ENCODE measurements at places on chromosomes 5 and 9.
A peak's percentile ranks its signal among the peaks of the same experiment; 100 is the strongest.

DNA sequence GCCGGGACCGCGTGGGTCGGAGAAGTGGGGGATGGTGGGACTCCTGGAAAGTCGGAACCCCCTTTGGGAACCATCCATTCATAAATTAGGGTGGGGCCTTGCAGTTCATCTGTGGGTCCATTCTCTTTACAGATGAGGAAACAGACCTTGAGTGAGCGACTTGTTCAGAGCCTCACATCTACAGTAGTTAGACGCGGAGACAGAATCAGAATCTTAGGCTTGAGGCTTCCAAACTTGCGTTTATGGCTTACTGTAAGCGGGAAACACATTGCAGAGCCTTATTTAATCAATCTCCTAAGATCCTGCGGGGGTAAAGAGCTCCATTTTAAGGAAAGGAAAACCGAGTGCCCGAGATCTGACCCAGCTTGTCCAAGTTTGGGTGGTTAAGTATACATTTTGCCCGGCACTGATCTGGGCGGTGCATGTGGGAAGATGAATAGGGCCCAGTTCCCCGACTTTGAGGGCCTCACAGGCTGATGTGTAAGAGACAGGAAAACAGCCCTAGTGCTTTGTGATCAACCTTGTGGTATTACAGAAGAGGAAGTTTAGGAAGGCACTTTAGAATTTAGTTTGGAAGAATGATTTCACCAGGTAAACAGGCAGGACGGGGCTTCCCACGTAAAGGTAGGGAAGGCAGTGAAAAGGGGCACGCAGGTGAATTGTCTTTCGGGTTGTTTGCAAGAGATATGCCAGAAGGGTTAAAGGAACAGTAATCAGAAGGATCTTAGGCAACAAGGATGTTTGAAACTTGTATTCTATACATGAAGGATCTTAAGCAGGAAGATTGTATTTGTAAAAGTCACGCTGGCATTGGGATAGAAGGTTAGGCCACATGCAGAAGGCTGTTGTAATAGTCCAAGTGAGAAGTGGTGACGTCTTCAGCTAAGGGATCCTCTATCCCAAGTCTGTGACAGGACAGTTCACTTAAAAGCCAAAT is 744 bp downstream of the TARS1 start:
- DNase-seq = no peak

DNA sequence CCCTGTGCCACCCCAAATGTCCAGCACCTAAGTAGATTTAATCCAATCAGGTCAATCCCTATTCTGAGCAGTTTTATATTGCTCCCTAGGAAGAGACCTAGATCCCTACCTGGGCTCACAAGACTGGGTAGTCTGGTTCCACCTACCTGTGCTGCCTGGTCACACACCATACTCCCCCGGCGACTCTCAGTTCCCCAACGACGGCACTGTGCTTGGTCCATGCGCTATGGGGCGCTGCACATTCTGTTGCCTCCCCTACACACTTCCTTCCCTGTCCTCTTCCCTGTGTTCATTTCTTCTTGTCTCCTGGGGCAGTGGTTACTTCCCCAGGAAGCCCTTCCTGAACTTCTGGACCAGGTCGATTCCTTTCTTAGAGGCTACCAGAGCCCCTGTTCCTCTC is 109.9 kb upstream of the IL12B start:
- no peak for DNase-seq

- peak; percentile 16 for DNase-seq
These were observed 41.2 kb upstream of the VCAN start for GRCh38 chr5:83430130-83431010.

- no peak for DNase-seq
These were observed 9.4 kb downstream of the FSTL4 start for GRCh38 chr5:133602835-133603380.

- no peak for DNase-seq
These were observed 101.0 kb downstream of the KCNT1 start for GRCh38 chr9:135802876-135803419.

DNA sequence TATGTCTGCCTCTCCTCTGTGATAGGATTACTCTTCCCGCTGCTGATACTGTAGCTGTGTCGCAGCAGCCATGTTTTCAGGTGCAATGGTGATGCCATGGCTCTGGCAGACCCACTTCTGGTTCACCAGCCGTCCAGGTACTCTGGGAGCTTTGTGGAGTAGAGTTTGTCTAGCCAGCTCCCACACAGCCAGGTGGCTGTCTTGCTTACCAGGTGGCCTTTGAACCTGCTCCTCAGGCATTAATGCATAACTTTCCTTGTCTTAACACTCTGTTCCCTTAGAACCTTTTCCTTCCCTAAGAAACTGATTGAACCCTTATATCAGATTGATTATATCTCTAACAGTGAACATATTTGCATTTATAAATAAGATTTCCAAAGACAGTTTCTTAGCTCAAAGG is 42.2 kb downstream of the F2RL2 start:
- no peak for DNase-seq

GRCh38 chr9:124674651-124675050 is 96.5 kb downstream of the NR6A1 start:
- DNase-seq = no peak

DNA sequence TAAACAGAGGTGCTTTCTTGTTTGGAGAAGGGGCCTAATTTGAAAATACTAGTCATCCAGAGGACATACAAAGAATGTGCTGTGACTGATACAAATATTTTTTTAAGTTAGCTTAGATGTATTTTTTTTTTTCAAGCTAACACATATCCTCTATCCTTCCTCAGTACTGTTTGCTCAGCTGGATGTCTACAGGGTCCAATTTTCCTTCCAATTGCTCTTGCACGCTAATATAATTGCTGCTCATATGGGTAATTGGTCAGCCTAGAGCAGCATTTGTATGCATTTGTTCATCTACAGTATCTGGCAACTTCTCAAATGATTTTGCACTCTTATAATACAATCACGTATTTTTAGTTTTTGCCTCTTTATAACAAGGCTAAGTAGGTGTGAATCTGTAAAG is 84.7 kb downstream of the ZDHHC21 start:
- DNase-seq = no peak

DNA sequence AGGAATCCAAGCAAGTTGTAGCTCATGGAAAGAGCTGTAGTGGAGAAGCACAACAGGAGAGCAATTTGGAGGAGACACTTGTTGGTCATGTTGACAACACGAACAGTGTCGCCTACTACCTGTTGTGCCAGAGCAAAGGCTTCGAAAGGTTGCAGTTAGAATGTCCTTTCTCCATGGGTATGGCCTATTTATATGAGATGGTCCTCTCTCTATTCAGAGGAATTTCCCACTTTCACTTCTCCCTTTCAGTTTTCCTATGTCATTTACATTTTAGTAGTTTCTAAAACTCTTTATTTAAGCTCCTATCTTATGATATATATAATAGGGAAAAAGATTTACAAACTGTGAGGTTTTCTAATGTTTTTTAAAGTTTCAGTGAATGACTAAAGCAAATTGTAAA is at the start of gene IFNB1:
TSS of gene IFNB1 (minus strand) at position 162 of the 400 bp plus-strand sequence. CDS start at position 89, 73 bp downstream.
- no peak for DNase-seq

- no peak for DNase-seq
These were observed 60.8 kb upstream of the PHYKPL start for GRCh38 chr5:178293400-178293799.

DNA sequence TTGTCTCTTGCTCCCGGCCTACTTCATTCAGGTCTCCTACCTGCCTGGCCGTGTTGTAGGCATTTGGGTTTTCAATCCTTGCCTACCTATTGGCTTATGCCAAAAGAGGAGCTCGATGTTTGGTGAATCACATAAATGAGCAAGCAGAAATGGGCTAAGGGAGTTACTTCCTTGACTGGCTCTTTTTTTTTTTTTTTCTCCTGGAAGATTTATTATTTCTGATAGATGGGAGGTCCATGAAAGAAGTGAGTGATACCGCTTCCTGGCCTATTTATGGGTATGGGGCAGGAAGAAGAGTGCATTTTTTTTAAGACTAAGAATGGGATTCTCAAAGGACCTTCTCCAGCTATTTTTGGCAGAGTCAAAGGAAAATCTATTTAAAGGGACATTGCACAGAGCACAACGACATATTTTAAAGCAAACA is 294.1 kb downstream of the ARHGAP26 start:
- no peak for DNase-seq

DNA sequence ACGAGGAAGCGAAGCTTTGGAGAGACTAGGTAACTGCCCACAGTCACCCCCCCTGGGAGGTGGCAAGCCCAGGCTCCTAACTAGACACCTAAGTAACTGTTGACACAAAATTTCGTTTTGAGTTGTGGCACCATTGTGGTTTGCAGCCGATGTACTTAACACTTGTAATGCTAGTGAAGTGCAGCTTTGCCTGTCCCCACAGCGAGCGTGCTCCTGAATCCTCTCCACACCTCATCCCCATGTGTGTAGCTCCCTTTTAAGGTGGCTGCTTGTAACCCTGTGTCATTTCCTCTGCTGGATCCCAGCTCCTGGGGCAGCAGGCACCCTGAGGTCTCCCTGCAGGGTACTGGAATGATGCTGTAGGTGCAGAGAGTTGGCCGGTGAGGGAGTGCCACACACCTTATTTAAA is 114.9 kb downstream of the TRIO start:
- no peak for DNase-seq

GRCh38 chr9:107994648-107995047 is 505.1 kb upstream of the KLF4 start:
- no peak for DNase-seq

- DNase-seq = no peak
These were observed 131.6 kb upstream of the TRPM3 start for GRCh38 chr9:71253011-71253410.

DNA sequence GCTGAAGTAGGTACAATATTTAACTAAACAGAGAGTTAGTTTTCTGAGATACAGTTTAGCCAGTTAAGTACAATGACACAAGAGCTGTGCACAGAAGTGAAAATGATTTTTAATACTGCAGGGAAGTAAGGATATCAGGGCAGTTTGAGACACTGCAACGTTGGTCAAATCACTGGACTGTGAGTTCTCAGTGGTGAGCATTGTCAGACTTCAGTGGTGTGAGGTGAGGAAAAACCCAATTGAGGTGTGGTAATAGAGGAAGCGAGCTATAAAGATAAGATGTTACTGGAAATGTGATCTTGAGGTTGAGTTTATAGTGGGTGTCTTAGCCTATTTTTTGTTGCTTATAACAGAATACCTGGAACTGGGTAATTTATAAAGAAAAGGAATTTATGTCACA is 12.8 kb upstream of the FBXL7 start:
- no peak for DNase-seq

DNA sequence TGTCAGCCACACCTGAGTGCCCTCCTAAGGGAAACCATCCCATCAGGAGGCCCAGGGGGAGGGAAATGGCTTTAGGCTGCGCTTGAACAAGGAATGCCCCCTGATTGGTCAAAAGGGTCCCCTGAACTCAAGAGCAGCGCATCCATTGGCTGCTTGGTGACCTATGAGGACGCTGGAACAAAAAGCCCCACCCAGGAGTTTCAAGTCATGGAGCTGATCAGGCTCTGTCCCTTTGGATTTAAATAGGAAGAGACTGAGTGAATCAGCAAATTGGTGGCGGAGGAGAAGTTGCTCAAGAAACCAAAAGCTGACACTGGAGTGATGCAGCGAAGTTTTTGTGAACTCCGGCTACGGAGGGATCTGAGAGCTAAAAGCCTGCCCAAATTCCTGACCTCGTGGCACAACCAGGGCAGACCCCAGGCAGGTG is 66.7 kb downstream of the SMIM23 start:
- DNase-seq = no peak

- DNase-seq = no peak
These were observed 785.5 kb upstream of the EDIL3 start for GRCh38 chr5:85170183-85170582.

GRCh38 chr9:136562746-136563495 is 17.1 kb upstream of the NOTCH1 start:
- no peak for DNase-seq

All from hematopoietic multipotent progenitor cell treated with erythropoietin and hydrocortisone succinate and interleukin-3 and kit ligand, for 15 days (in vitro differentiated cells).